Stimulated activated CD8-positive, alpha-beta memory T cell treated with anti-CD3 and anti-CD28 coated beads, Interleukin-15, amount 100 ng/mL, for 1 hour (primary cell): ENCODE measurements at places on chromosomes 5 and 9.

DNA sequence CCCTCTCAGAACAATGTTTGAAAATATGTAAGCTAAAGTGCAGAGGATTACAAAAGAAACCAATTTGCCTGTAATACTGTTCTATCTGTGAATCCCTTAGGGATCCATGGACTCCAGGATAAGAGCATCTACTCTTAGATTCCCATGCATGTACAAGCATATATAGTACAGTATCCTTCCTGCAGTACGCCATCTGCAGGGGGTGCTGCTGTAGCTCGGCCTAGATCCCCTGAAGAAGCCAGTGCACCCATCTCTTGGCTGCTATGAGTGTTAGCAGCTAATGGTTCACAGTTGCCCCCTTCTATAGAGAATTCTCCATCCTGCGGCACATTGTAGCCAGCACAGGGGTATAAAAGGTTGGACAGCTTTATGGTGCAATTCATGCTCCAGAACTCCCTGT, 61.8 kb upstream of the SLC30A5 start:
- no peak for DNase-seq

DNA sequence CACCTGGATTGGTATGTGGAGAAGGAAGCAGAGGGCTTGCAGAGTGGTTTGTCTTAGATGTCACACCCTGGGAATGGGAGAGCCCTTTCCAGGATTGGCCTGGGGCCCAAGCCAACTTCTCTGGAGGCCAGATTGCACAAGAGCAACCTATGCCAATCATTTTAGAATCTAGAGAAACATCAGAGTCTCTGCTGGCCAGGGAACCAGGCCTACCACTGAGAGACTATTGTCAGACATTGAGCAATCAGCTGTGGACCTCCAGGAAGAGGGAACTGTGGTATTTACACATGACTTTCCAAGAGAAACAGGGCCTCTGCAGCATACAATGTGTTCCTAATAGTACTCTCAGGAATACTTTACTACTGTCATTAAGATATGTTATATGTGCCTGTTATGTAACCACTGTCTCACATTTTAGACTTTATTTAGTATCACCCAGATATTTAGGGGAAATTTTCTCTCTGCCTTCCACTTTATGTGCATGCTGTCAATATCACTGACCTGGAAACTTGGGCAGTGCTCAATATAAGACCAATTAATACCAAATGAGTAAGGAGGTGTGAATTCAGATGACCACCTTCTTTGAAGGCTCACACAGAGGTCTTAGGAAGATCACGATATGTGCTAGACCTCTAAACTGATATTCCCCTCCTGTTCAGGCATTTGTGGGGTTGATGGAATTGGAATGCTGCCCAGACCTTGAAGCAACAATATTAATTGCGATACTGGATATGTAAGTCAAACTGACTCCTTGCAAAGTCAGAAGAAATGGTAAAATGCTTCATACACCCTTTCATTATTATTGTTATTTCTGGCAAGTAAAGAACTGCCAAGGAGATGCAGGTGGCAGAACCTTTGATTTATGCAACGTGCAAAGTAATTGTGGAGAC, 20.5 kb upstream of the CCL28 start:
- DNase-seq = no peak

- no peak for DNase-seq
Observed at GRCh38 chr9:120951960-120952618, 25.5 kb upstream of the TRAF1 start.

DNA sequence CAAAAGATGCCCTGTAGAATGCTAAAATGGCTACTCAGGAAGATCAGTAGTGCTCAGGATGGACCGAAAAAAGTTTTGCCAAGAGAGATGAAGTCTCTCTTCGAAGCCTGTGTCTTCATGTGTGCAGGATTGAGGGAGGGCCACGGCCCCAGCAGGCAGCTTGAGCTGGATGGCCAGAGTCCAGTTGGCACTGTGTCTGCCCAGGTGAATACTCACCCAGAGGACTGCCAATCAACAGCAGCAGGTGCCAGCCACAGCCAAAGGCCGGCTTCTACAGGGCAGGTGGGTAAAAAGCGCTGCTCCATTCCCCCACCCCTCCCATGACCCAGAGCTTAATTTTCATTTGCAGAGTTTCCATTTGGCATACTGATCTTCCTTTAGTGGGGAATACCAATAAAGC, 287.9 kb upstream of the ZNF608 start:
- no peak for DNase-seq

GRCh38 chr9:114309096-114309495, 13.8 kb upstream of the ORM1 start:
- DNase-seq = no peak

GRCh38 chr9:130117816-130118632, 54.2 kb upstream of the NCS1 start:
- DNase-seq = no peak

GRCh38 chr5:68999181-68999580, 94.6 kb upstream of the SLC30A5 start:
- no peak for DNase-seq

GRCh38 chr5:96885518-96886338, 9.4 kb downstream of the ERAP2 start:
- no peak for DNase-seq

DNA sequence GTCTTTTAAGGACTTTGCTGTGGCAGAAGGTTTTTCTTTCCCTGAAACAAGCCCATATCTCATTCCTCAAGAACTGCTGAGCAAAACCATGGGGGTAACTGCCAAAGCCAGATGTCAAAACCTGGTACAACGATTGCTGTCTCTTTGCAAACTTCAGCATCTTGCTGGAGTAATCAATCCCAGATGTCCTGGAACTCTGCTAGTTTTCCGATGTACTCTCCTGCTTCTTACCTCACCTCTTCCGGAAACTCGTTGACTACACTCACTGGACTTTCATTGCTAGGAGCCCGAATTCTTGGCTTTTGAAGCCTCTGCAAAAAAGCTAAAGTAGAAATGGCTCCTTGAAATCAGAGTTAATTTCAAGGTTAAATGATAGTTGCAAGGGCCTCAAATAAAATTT, 23.3 kb downstream of the RAD1 start:
- no peak for DNase-seq

DNA sequence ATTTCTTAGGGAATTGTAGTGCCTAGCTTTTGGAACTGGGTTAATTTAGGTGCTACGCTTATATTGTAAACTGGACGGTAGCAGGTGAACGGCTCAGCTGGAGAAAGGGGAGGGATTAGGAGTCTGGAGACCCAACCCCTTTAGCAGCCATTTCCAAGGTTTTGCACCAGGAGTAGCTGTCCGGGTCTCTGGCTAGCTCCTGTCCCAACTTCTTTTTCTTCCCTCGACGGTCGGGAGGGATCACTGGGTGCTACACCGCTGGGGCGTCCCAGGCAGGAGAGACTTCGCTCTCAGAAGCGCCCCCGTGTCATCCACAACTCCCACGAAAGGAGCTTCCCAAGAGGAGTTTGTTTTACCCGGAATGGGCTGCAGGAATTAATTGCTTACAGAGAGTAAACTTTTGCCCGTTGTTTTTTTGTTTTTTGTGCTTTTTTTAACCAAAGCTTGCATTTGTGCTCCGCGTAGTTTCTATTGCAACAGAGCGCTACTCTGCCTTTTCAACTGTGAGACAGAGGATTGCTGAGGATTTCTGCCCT, 1640.9 kb upstream of the C9orf72 start:
- DNase-seq = no peak

- no peak for DNase-seq
Observed at GRCh38 chr5:59037453-59037852, 454.6 kb downstream of the RAB3C start.

DNA sequence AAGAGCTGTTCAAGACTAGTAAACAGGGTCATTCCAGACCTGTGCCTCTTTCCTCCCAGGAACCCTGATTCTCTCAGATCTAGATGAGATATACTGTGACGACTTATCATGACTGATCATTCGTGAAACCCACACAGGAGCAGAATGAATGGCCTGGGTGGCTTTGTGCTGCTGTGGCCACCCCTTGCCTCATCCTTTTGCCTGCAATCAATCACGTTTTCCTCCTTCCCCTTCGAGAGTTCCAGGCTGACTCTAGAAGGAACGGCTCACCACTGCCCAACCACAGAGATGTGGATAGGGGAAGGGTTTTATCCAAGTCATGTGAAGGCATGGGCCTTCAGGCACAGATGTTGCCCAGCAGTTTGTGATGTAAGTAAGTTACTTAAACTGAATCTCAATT, 5.8 kb downstream of the ANXA6 start:
- DNase-seq = no peak

GRCh38 chr5:58266402-58266801, 193.5 kb downstream of the PLK2 start:
- no peak for DNase-seq
